ENCODE measurements at places on chromosomes 12 and 14.

DNA sequence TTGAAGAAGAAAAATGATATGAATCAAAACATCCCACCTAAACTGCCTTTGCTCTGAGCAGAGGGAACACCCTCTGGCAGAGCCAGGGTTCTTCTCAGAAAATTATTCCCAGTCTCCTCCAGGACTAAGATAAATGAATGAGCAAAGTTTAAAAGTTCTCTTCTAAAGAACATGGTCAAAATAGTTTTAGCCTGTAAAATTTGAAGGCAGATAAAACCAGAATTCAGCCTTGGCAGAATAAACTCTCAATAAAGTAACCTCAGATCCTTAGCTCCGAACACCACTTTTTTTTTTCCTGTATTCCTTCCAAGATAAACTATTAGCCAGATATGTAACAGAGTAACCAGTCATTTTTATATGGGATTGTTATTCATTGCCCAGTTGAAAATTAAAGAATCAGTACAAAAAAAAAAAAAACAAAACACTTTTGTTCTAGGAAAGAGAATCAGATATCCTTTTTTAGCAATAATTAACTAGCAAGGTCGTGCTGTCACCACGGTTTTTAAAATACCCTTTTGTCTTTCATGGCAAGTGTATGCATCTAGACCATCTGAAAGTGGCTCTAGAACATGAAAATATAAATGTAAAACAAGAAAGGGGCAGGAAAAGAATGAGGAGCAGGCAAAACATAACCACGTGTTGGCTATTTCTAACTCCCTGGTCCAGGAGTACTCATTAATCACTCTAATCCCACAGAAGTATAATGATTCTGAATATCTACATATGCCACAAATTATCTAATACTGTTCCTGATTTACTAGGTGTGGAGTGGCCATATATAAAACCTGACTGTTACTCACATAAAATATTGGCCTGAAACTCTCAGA is 60.8 kb downstream of the CAPZA3 start:
- DNase-seq, result no peak

DNA sequence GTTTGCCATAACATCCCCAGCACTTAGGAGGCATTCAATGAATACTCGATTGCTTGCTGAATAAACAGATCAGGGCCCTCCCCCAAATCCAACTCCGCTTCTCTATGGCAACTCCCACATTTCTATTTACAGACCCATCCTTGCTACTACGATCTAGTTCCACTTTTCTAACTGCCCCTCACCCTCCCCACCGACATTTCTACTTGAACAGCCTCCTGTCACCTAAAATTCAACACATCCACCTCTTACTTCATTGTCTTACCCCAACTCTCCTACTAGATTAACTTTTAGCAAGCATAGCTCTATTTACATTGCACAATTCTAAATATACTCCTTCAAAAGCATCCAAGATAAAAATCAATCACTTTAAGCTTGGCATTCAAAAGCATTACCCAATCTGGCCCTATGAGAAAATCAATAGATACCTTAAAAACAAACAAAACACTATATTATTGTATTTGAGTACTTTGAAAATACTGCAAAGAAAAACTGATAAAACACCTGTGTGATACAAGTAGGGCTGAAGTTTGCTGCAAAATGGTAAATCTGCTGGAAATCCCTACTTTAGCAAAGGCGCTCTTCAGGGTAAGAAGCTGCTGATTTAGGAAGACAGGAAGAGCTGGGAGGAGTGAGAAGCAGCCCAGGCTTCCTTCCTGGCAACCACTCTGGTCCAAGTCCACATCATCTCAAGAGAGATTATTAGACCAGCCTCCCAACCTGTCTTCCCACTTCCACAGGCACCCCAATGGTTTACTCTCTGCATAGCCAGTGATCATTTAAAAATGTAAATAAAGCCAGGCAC is 96.4 kb downstream of the HECTD4 start:
- DNase-seq, result no peak

DNA sequence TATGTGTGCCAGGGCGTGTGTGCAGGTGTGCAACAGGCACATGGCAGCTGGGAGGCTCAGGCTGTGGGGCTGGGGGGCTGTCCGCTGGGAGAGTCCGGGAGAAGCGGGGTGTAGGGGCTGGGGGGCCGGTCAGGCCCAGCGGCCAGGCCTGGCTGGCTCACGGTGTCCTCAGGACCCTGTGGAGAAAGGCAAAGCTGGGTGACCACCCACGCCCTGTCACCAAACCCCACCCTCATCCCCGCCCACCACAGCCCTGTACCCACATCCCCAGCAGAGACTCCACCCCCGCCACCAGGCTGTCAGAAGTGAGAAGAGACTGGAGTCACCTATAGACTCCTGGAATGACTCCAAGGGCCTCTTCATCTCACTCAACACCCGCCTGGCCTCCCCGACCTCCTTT is 85.3 kb downstream of the SCARB1 start:
- DNase-seq, result no peak

GRCh38 chr14:65849091-65849490 is 436.6 kb downstream of the FUT8 start:
- DNase-seq, result no peak

DNA sequence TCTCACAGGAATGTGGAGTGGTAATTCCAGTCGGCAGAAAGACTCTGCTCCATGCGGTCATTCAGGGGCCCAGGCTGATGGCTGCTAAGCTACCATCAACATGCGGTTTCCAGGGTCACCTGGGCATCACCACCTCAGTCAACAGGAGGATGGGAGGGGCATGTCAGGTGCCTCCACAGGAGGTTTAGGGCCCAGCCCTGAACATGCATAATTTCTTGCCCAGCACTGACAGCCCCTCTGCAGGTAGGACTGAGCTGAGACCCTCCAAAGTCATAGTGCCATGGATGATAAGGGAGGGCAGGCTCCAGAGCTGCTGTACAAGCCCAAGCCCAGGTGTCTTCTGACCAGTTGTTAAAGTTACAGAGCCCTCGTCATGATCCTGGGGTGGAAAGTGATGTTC is 244.0 kb upstream of the SFSWAP start:
- no peak for DNase-seq

- no peak for DNase-seq
Measured at GRCh38 chr14:56587701-56588100, 8.1 kb downstream of the TMEM260 start.

- no peak for DNase-seq
Measured at GRCh38 chr12:74914378-74914777, 295.3 kb downstream of the KCNC2 start.

- DNase-seq, result peak; percentile 75
Measured at GRCh38 chr14:74881431-74882102, at the start of gene DLST. Gene DLST, plus strand, starts transcription at chr14:74881916. Its CDS starts 38 bp downstream, at chr14:74881954.

DNA sequence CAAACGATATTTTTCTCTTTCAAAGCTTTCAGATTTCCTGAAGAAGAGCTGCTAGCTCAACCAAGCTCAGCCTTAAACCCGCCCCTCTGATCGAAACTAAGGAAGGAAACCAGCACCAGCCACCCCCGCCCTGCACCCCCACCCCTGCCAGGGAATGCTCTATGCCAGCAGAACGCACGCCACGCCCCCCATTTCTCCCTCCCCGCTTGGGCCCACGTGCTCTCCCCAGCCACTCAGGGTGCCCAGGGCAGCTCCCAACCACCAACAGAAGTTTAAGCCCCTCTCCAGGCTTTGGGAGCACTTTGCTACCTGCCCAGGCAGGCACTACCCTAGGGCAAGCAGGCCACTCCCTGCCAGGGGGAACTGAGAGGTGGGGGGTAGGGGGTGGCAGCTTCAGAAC is 18.8 kb upstream of the KRT78 start:
- DNase-seq, result no peak

DNA sequence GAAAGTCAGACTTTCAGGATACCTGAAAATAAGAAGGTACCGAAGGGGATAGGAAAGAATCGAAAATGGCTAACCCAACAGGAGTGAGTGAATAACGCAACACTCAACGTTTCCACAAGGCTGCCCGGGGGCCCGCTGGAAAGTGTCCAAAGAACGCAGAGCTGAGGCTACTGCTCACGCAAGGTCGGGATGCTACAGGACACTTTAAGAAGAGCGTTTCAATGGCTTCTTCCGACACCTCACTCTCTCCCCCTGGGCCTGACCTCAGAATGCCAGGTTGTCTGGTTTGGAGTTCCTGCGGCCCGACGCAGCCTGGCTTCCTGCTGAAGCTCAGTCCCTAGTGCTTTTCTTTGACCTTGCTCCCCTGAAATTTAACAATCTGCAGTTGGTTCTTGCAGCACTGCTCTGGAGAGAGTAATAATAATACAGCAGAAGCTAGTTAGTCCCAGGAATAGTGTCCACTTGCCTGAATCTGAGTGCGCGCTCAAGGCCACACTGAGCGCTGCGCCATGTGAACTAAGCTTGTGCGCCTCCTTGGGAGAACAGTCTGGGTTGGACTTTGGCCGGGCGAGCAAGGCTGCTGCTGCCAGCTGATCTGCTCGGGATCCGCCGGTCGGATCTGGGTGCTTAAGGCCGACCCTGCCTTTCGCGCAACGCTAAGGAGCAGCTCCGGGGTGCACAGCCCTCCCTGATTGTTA is 2.0 kb upstream of the ALX1 start:
- DNase-seq, result no peak

DNA sequence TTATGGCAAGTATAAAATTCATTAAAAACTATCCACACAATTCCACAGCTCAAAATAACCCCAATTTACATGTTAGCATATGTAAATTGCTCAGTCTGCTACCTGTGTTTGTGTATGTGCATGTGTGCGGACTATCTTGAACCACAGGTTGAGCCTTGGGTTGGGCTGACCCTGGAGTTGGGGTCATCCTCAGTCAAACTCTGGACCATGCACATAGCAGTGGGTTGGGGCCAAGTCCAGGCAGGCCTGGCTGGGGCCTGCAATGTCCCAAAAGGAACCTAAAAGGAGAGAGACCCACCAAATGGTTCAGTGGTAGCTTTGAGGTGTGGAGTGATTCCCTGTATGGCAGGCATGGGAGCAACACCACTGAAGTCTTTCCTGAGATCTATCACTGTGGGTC is 156.1 kb downstream of the FOXN3 start:
- no peak for DNase-seq

- no peak for DNase-seq
Measured at GRCh38 chr14:68322940-68323620, 469.8 kb downstream of the ZFP36L1 start.

DNA sequence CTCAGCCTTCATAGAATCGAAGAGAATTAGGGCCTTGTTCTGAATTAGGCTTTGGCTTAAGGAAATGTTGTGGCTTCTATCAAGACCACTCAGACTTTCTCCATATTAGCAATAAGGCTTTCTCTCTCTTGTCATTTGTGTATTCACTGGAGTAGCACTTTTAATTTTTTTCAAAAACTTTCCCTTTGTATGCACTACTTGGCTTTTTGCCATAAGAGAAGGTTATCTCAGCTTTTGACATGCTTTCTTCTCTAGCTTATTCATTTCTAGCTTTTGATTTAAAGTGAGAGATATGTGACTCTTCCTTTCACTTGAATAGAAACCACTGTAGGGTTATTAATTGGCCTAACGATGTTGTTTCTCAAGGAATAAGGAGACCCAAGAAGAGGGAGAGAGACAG is 244.2 kb downstream of the GPHN start:
- DNase-seq, result no peak

- DNase-seq, result no peak
Measured at GRCh38 chr12:34625116-34625515, 602.8 kb downstream of the ALG10 start.

GRCh38 chr12:21933656-21934055 is 7.6 kb downstream of the ABCC9 start:
- no peak for DNase-seq

GRCh38 chr12:54497883-54498282 is 331 bp downstream of the NCKAP1L start:
- DNase-seq, result no peak

DNA sequence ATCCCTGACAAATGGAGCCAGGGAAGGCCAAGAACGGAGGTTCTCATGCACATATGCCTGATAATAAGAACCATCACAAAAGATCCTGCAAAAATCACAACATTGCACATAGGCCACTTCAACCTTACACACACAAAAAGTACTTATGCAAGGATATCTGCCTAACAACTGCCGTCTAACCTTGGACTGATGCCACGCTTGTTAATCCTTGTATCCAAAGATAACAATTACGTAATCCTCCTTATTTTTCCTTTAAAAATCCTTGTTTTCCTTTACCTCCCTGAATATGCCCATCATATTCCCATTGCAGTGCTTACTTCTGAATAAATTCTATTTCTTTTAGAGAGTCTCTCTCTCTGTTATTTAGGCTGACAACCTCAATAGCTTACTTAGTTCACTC is 59.5 kb downstream of the TMEM116 start:
- DNase-seq, result no peak

DNA sequence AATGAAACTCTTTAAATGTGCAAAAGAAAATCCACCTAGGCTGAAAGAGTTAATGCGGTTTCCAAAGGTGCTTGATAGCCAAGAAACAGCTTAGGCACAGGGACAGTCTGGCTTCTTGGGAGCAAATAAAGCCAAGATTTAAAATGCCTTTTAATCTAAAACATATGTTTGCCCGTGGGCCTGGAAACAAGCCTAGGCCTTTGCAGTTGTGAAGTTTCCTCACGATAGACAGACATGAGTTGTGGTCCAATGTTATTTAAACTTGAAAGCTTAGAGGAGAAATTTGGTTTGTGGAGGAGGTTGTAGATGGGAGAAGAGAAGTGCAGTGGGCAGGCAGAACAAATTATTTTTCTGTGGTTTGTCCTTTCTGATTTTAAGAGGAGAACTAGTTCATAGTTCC is 29.8 kb downstream of the PROX2 start:
- no peak for DNase-seq
